ENCODE measurements at places on chromosomes 4 and X.
A peak's percentile ranks its signal among the peaks of the same experiment; 100 is the strongest.

DNA sequence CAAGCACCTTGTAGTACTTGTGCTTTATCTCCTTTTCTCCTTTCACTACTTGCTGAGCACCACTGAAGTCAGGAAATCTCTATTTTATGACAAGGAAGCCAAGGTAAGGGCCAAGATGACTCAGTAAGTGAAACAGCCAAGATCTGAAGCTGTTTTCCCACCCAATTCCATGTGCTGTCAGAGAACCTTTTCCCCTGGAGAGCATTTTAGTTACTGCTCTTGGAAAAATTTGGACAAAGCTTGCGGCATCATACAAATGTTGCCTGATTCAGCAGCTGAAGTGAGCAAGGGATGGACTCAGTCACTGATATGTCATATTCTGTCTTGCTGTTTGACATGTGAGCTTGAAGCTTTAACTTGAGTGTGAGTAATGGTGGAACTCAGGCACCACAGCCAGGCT lies 391.4 kb downstream of the RAB28 start:
- DNase-seq: no peak

GRCh38 chrX:47091149-47091775 lies 13.0 kb downstream of the RGN start:
- DNase-seq: no peak

DNA sequence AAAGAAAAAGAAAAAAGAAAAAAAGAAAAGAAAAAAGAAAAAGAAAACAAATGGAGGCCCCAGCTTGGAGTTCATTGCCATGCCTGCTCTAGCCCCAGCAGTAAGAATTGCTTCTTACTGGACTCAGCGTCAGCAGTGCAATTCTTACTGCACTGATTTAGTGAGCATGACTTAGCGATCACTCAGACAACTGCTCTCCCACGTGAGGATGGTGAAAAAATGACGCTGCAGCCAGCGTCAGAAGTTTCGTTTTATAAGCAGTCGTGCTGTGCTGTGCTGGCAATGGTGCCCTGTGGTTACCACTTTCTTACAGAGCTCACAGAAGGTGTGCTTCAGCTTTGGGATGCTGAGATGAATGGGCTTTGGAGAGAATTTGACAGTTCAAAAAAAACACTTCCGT lies 68.3 kb upstream of the DDX3X start:
- DNase-seq: peak; percentile 39

GRCh38 chr4:187183346-187183745 lies 459.7 kb upstream of the FAT1 start:
- no peak for DNase-seq

DNA sequence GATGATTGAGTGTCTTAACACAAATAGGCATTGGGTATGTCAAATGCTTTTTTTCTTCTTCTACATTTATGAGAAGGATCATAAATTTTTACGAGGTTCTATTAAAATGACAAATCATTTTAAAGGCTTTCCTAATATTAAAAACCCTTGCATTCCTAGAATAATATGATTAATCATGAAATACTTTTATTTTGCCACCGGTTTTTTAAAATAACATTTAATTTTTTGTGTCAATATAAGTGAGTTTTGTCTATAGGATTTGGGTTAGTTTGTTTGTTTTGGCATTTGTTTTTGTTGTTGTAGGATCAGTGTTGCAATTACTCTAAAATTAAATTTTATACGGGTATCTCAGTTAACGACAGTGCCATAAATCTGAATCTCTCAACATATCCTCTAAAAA lies 169.7 kb upstream of the STK26 start:
- DNase-seq: no peak

- no peak for DNase-seq
Observed at GRCh38 chr4:127730142-127730913, at the start of gene SLC25A31. SLC25A31 (plus strand) TSS chr4:127730400; CDS start chr4:127730546, 146 bp downstream.

DNA sequence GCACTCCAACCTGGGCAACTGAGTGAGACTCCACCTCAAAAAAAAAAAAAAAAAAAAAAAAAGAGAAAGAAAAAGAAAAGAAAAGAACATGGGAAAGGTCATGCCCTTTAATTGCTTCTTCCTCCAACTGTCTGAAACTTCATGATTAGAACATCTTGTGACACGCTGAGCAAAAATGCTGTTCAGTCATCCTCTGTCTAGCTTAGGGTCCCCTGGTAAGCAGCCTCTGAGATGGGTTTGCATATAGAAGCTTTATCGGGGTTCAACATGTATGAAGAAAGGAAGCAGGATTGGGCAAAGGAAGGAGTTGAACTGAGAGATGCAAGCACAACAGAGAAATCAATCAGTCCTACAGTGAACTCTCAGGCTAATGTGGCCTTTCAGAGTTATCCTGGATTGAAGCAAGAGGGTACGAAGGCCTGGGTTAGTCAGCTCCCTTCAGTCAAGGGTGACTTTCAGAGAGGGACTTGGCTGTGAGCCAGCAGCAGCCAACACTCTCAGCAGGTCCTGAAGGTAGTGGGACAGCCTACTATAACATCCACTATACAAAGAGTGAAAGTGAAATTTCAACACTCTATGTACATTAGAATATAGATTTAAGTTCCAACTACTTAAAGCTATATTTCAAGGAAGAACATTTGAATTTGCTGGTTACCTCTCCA lies 11.4 kb downstream of the MAOB start:
- DNase-seq: no peak

DNA sequence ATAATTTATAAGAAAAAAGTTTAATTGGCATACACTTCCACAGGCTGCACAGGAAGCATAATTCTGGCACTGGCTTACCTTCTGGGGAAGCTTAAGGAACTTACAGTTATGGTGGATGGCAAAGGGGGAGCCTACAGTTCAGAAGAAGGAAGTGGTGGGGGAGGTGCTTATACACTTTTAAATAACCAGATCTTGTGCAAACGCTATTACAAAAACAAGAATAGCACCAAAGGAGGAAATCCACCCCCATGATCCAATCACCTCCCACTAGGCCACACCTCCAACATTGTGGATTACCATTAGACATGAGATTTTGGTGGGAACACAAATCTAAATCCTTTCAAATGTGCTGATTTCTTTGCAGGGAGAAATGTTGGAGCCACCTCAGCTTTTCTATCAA lies 287.7 kb downstream of the CPXCR1 start:
- no peak for DNase-seq

- no peak for DNase-seq
Observed at GRCh38 chr4:187236209-187236890, 512.7 kb upstream of the FAT1 start.

- DNase-seq: no peak
Observed at GRCh38 chr4:40546969-40547788, 82.5 kb downstream of the RBM47 start.

DNA sequence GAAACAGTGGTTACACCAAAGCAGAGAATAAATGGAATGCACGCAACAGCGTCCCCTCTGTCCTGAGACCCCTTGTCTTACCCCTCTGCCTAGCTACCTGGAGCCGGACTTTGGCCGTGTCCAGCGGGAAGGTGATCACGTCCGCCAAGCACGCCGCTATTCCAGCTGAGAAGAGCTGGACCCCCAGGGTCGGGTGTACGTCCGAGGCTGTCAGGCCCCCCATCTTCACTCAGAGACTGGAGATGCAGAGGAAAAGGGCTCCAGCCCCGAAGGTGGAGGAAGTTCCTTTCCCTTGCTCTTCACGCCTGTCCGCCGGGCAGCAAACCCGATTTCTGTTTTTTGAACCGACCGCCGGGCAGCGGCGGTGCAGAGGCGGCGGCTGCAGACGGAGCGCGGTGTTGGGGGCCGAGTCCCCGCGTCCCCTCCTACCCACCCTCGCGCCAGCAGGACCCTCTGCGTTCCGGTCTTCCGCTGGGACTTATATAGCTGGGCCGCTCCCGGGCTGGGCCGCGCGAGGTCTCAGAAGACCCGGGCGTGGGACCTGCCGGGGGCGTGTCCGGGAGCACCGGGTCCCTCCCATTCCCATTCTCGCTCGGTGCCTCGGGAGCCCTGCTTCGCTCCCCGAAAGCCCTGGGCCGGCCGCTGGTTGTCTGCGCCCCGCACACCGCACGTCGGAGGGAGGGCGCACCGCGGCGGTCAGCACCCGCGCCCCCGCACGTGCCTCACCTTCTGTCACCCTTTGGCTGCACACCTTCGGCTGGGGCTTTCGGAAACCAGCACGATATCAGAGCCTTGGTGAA lies at the start of gene UCP1:
UCP1 (minus strand) TSS at position 455 of the 800 bp plus-strand sequence; CDS start at position 223, 232 bp downstream.
- DNase-seq: no peak

GRCh38 chrX:100296183-100296753 lies 113.8 kb downstream of the PCDH19 start:
- no peak for DNase-seq

DNA sequence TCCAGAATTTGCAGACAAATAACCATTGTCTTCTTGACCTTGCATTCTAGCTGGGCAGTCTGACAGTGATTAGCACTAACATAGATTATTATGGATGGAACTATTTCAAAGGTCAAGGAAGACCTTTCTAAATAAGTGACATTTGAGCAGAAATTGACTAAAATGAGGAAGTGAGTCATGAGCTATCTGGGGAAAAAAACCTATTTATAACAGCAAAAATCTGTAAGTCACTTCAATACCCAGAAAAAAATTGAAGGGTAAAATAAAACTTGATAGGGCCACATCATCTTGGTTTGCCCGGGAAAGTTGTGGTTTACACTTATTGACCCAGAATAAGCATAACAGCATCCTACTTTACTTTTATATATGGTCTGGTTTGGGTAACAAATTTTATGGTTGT lies 414.6 kb upstream of the HS3ST1 start:
- no peak for DNase-seq

GRCh38 chrX:44904542-44905115 lies 31.6 kb downstream of the KDM6A start:
- DNase-seq: no peak

DNA sequence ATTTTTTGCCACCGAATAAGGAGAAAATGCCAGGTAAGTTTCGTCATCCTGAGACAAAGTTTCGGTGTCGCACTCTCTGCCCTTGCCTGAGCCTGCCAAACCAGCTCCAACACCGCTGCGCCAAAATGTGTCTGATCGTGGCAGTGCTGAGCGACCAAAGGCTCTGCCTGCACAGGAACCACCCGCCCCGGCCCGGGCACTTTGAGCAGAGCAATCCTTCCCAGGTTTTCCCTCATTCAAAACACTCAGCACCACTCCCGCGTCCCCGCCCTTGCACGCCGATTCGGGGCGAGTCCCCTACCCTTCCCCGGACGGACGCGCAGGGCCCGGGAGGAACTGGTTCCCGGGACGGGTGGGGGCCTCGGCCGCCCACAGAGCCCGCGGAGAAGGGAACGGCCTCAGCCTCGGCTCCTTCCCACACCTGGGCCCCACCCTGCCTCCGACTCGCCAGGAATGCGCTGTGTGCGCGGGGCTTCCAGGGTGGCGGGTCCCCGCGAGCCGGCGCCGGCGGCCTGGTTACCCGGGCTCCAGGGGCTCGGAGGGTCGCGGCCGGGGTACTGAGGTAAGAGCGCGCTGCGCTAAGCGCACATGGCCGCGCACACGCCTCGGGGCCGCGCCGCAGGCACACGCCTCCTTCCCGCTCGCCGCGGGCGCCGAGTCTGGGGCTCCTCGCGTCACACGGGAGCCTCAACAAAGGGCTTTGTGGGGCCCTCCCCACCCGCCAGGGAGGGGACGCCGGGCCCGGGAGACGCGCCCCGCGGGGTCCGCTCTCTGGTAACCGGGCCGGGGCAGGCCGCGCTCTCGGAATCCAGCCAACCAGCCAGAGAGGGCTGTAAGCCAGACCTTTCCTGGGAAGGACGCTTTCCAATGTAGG lies at the start of gene C4orf36:
C4orf36 (minus strand) TSS at position 661 of the 874 bp plus-strand sequence. CDS start 902 bp downstream, outside the sequence.
- DNase-seq: no peak

DNA sequence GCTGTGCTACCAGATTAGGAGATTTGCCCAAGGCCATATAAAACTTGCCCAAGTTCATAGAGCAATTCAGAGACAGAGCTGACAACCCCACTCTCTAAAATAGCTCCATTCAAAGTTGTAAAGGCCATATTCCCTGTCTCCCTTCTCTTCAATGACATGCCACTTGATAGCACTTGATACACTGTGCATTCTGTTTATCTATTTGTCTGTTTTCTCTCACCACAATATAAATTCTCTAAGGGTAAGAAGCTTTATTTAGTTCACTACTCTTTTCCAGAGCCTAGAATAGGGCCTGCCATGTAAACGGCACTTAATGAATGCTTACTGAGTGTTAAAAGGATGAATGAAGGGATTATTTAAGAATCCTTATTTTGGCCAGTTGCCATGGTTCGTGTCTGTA lies 24.1 kb upstream of the MAP9 start:
- DNase-seq: no peak

GRCh38 chrX:2449135-2449886 lies 51.5 kb downstream of the DHRSX start:
- DNase-seq: no peak

DNA sequence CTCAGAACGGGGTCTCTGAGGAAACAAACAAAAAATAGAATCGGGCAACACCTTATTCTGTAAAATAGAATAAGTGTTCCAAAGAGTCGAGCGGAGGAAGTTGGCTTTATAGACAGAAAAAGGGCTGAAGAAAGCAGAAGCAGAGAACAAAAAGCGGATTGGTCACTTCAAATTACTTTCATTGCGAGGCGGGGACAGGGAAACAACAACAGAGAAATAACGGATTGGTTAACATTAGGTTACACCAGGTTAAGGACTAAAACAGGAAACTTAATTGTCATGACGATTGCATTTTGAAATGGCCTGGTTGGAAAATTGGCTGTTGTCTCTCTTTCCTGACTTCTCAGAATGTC lies 433 bp upstream of the COQ2 start:
- no peak for DNase-seq

DNA sequence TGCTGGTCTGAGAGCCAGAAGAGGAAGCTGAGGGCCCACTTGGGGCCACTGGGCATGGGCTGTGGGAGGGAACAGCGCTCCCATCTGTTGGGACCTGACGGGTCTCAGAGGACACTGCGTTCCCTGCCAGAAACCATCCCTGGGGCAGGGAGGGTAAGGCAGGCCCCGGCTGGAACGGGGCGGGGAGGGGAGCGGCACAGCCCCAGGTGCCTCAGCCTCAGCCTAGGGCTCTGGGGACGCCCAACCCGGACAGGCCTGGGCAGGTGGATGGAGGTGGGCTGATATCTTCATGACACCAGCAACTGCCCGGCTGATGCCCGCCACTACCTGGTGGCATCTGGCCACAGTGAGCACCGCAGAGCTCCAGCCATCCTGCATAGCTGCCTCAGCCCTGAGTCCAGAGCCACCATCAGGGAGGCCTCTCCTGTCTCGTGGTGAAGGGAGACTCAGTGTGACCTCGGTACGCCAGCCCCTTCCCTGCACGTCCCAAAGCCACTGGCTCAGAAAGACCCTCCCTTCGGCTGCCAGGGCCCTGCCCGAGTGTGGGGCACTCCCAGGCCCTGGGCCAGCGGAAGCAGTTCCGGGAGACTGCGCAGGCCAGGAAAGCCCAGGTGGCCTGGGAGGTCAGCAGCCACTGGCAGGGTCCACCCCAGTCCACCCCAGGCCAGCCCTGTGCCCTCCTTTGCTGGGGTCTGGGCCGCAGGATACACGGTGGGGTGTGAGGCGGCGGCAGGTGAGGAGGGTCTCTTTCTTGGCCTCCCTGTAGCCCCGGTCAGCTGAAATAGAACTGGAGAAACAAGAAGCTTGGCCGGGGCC lies 34.6 kb upstream of the FGFR3 start:
- DNase-seq: no peak

GRCh38 chr4:167380964-167381363 lies 146.7 kb upstream of the SPOCK3 start:
- no peak for DNase-seq

DNA sequence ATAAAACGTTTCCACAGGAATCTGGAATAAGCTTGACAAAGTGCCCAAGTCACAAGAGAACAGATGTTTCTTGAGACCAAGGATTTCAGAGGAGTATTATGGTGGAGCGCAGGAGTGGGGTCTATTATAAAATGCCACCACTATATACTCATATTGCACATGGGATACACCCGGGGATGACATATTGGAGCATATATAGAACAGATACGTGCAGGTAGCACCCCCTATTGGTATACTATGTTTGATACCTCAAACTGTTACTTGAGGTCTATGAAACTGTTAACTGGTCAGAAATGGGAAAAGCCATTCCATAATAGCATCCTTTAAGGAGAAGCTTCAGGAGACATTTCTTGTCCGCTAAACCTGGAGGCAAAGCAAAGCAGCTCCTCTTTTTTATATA lies 86.0 kb downstream of the PCYT1B start:
- DNase-seq: no peak
